ENCODE measurements at places on chromosomes 2 and 18.

DNA sequence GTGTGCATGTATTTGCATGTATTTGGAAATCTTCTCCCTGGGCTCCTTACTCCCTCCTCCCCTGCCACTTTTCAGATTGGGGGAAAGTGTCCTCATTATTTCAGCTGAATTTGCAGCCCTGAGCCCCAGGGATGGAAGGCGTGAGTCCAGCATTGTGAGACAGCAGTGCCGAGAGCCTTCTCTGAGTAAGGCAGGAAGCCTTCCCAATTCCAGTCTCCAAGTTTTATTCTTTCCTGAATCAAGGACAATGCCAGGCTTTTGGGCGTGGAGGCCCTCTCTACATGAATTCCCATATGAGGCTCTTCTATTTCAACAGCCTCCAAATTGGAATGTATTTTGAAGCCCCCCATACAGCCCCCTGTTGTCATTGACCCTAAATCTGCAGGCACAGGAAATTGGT, 163.5 kb downstream of the ACKR3 start:
- DNase-seq = no peak

GRCh38 chr2:236557306-236558030, 12.2 kb upstream of the ACKR3 start:
- DNase-seq = no peak

DNA sequence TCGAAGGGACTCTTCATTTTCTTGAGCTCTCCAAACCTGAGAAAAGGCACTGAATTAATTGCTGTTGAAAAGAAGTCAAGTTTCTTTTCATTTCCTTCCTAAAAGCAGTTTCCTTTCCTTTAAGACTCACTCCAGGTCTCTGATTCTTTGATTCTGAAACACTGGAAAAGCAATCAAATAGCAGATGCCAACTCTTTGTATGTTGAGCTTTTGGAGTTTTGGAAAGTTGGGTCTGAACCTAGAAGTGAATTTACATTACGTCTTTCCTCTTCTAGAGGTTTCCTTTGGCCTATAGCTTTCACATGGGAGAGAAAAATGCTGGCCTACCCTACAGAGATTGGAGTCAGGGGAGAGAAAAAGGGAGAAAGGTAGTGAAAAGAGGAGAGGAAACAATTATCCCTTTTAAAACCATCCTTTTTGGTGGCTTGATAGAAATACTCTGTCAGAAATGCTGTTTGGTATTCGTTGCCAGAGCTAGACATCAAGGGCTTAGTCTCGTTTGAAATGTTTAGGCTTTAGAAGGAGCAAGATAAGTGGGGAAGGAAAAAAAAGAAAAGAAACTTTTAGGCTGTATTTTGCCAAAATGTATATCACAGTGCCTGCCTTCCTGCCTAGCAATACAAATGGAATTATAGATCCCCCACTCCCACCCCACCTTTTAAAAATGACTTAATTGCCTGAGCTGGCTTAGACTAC, 187.7 kb downstream of the PRPF40A start:
- no peak for DNase-seq

DNA sequence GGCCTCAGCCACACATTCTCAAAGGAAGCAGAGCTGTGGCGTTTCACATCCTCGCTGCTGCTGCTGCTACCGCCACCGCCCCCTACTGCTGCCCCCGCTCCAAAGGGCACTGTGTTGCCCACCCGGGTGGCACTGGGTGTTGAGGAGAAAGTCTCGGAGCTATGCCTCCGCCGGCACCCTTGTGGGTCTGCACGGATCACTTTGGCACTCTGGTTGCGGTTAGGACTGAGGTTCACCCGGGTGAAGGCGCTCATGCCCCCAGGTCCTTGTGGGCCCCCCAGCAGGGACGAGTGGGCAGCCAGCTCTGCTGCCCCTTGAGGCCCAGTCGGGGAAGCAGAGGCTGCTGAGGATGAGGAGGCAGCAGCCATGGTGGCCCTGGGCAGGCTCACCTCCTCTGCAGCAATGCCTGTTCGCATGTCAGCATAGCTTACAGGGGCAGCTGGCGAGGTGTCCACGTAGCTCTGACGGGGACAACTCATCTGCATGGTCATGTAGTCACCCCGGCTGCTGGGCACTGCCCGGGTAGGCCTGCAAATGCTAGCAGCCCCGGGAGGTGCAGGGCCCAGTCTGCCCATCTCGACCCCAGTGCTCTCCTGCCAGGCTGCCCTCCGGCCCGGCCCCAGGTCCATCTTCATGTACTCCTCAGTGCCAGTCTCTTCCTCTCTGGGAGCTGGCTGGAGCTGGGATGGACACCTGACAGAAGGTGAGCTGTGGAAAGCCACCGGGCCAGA, 4.2 kb downstream of the IRS1 start:
- no peak for DNase-seq

- DNase-seq = no peak
Measured at GRCh38 chr2:38750011-38750890, 910 bp downstream of the SRSF7 start.

DNA sequence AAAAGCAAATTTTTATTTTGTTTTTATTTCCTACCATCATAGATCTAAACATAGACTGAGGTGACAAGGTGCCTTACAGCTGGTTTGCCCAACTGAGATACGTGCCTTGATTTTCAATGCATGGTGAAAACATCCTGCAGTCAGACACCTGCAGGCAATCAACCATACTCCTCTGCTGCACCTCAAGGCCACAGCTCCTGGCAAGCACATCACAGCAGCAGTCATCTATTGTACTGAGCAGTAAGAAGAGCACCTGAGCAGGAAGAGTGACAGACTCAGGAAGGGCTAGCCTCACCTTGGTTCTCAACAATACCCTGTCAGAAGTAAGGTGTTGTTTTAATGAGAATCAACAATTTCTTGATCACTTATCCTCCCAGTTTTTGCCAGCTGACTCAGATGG, 1206.8 kb upstream of the NRXN1 start:
- DNase-seq = no peak

DNA sequence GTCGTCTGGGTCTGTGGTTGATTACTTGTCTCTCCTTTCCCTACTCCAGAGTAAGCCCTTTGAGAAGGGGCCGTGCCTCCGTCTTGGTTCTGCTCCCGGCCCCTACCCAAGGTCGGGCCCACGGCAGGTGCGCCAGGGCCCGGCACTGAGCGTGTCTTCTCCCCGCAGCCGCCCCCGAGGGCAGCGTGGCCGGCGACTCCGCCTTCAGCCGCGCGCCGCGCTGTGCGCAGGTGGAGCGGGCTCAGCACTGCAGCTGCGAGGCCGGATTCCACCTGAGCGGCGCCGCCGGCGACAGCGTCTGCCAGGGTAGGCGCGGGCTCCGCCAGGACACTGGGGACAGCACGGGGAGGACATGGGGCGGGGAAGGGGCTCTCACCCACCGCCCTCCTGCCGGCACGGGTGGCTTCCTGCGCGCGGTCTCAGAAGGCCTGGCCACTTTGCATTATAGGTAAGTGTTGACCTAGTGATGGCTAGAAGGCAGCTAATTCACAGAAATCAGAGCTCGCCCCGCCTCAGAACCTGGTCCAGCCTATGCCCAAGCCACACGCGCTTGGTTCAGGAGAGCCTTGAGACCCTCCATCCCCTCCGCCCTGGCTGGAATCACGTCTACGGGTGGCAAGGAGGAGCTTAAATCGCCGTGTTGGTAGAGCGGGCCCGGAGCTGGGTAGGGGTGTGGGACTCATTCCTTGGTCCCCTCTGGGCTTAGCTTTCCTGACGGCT, 43.5 kb downstream of the FBLN7 start:
- no peak for DNase-seq

DNA sequence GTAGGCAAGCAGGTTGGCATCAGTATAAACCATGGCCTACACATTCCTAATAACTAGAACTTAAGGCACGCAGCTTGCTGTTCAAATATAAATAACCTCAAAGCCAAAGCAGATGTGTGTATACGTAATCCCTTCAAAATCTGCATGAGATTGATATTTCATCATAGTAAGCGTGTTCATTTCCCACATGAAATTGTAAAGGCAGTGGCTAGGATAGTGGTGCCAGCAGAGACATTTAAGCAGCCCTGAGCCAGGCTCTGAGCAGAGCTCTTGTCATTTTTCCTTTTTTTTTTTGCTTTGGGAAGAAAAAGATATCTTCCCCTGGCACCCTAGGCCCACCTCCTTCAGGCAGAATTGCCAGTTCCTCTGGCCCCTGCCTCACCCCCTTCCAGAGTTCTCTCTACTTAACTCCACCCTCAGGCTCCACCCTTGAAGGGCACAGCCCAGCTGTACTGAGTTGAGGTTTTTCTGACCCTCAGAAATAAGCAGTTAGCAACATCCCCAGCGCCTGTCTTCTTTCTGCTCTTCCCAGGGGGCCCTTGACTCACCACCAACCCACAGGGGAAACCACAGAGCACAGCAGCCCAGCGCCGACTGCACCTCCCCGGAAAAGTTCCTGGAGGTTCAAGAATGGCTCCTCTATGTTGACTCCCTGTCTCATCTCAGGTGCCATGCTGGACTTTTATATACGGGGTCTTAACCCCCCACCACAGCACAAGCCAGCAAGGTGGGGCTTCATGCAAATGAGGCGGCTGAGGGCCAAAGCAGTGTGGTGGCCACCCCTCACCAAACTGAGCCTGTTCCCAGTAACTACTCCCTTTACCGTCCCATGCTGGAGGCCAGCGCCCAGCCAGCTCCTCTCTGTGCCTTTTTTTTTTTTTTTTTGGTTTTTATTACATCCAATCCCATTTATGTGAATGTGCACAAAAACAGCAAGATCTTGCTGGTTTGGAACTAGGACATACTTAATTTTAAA, 84.7 kb downstream of the EHD3 start:
- no peak for DNase-seq

- no peak for DNase-seq
Measured at GRCh38 chr2:2409481-2409880, 78.4 kb upstream of the MYT1L start.

- no peak for DNase-seq
Measured at GRCh38 chr2:133666621-133667020, 98.4 kb upstream of the NCKAP5 start.

DNA sequence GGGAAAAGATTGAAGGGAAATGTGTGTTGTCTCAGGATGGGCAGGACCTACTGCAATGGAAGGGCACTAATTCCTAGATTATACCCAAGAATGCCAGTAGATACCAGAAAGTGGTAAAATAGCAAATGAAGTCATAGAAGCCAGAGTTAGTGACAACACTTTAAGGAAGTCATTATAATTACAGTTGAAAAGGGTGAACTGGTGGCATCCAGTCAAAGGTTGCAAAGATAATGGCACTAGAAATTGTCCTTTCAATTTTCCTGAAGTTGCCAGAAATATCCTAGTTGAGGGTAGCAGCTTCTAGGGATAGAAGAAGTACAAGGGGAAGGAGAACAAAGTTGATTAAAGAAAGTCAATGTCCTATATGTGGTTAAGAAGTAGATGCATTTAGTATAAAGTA, 68.8 kb upstream of the GLS start:
- no peak for DNase-seq

GRCh38 chr2:234794866-234795265, 157.0 kb upstream of the SH3BP4 start:
- no peak for DNase-seq

- no peak for DNase-seq
Measured at GRCh38 chr2:567865-568638, 109.2 kb downstream of the TMEM18 start.

GRCh38 chr2:3282056-3282998, 95.3 kb downstream of the EIPR1 start:
- no peak for DNase-seq

- no peak for DNase-seq
Measured at GRCh38 chr2:150718280-150718679, 230.8 kb upstream of the RND3 start.

- no peak for DNase-seq
Measured at GRCh38 chr2:53545604-53546003, 222.0 kb upstream of the CHAC2 start.

- DNase-seq = no peak
Measured at GRCh38 chr18:32891130-32891529, 118.3 kb upstream of the KLHL14 start.

- DNase-seq = no peak
Measured at GRCh38 chr18:59560556-59560955, 136.7 kb downstream of the CCBE1 start.

- no peak for DNase-seq
Measured at GRCh38 chr18:78621141-78621755, 358.4 kb upstream of the SALL3 start.

- no peak for DNase-seq
Measured at GRCh38 chr2:183112577-183112976, 11.7 kb upstream of the NUP35 start.

DNA sequence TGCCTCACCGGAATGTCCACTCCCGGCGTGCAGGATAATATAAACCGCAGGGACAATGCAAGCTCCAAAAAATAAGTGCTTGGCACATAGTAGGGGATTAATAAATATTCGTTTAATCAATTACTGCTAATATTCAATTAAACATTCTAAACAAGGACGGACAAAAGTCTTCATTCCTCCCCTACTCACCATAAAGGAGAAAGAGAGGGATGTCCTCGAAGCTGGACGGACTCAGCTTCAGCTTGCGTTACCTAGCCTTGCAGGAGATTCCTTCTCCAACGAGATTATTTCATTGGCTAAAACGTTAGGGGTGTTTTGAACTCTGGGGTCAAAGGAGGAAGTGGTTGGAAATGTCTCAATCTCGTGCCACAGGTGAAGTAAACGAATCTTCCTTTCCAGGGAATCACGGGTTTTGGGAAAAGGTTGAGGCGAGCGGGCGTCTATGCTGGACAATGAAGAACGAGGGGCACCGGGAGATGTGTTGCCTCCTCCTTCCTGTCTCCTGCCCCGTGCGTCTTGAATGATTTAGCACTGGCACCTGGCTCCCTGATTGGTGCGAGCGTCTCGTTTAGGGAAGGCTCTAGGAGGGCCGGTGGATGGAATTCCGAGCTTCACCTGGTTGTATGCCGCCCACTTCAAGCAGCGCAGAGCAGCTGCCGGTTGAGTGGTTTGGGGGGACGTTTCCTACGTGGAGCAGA, 2.0 kb upstream of the GAD1 start:
- DNase-seq = no peak

DNA sequence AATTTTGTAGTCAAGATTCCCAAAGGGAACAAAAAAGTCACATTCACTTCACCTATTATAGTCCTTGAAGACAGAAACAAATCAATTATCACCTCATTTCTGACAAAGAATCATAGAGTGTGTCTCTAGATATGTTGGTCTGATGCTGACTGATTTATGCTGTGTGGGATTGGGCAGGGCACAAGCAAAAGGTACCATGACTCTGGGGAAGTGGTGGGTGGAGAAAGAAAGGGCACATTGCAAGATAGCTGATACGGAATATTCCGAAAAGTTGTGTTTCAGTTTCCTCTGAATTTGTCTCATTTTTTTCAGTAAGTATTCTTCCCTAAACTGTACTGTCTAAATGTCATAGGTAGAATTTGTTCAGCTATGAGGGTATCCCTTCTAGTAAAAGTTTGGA, 268.0 kb downstream of the MREG start:
- no peak for DNase-seq

All from HepG2 (cell line).